ENCODE measurements at places on chromosomes 1 and 21.

DNA sequence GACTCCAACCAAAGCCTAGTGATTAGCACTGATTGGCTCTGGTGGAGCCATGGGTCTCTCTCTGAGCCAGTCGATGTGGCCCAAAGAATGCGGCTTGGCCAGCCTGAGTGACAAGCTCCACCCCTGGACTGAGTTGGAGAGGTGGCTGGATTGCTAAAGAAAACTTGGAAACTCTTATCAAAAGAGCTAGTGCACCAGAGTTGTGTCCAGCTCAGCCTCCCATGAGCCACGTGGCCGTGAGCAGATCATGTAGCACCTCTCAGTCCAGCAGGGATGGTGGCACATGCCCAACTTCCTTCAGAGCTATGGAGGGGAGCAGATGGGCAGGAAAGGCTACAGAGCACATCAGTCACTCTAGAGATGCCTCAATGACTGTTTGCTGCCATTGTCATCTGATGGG lies 142.8 kb upstream of the VAMP3 start:
- DNase-seq, result no peak

DNA sequence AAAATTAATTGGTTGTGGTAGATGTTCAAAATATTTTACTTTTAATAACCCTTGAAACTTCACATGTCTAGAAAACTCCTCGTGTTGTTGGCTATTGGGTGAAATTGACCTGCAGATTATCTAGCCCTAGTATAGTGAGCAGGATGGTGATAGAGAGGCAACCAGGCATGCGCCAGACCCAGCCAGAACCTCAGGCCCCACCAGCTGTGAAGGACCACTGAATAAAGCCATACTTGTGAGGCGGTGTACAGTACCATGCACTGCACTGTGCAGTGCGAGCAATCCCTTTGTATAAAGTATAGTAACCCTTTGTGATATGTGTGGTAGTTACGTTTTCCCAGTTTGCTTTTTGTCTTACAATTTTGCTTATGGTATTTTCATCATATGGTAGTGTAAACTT lies 8.5 kb downstream of the TTF2 start:
- DNase-seq, result peak; percentile 60

DNA sequence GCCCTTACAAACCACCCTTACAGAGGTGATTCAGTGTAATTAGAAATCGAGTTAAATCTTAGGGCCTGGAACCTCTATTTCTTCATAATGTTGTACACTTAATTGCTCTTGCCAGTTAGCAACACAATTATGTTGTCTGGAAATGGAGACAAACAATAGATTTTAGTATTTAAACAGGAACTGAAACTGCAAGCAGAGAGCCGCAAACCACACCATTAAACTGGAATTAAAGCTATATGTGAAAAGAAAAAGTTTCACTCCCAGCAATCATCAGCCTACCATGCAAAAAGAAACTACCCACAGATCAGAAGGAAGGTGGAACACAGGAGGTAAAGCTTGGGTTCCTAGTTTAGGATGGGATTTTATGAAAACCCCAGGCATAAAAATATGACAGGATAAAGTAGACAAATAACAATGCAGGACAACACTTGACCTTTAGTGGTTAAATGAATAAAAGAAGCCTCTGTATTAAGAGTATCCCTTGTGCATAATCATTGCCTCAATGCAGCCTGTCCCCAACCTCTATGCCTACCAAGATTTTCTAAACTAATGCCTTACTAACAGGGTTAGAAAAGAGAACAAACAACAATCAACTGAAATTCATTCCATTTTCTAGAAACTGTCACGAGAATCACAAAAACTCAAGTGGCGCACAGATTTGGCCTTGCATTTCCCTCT lies 304.3 kb upstream of the ESRRG start:
- DNase-seq, result no peak

- DNase-seq, result no peak
Measured at GRCh38 chr1:226576601-226577000, 28.0 kb downstream of the STUM start.

DNA sequence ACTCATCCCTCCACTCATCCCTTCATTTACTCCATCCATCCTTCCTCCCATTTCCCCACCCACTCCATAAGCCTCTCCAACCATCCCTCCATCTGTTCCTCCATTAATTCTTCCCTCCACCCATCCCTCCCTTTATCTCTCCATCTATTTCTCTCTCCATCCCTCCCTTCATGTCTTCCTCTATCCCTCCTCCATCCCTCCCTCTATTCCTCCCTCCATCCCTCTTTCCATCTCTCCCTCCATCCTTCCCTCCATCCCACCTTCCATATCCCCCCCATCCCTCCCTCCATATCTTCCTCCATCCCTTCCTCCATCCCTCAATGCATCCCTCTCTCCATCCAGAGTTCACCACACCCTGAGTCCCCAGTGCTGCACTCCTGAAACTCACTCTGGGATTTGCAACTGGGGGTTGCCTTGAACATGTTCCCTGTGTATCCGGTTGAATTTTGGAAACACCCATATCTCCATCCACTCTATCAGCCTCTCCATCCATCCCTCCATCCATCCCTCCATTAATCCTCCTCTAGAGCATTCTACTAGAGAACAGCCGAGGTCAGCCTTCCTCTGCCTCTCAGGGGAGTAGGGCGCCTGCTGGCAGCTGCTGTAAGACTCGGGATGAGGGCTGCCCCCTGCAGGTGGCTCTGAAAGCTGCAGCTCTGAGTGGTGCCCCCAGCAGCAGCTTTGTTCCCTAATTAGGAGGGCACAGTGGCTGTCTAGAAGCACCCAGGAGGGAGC lies 39.4 kb downstream of the ABCG1 start:
- peak; percentile 71 for DNase-seq

Data from pons (tissue), 1 donor.